ENCODE measurements at places on chromosomes 6 and 20. TPM values are rescaled to one million over a fixed set of nuclear protein-coding genes. Genes with fewer than 3 reads are reported as not detected.

RBL1 gene
- 13.2 TPM for polyA plus RNA-seq

MYH7B gene
- polyA plus RNA-seq: 0.03 TPM

ACOT13 gene
- 23.7 TPM for polyA plus RNA-seq

ANKEF1 gene
- polyA plus RNA-seq: 2.0 TPM

EYS gene
- 0.01 TPM for polyA plus RNA-seq

GTSF1L gene
- not detected for polyA plus RNA-seq

- H3K4me1 ChIP-seq: no peaks in the 10 kb centered on the region
- DNase-seq: no peak
- no peak overlapping the region for H3K4me3 ChIP-seq
- H3K27ac ChIP-seq: no peak overlapping the region
Measured at GRCh38 chr20:7272512-7272911, 505.0 kb downstream of the BMP2 start.

GRCh38 chr6:157520117-157520406 is 139.1 kb downstream of the ZDHHC14 start:
- no peak overlapping the region for H3K27ac ChIP-seq
- H3K36me3 ChIP-seq: no peaks in the 10 kb centered on the region
- no peaks in the 10 kb centered on the region for H3K4me1 ChIP-seq

DNA sequence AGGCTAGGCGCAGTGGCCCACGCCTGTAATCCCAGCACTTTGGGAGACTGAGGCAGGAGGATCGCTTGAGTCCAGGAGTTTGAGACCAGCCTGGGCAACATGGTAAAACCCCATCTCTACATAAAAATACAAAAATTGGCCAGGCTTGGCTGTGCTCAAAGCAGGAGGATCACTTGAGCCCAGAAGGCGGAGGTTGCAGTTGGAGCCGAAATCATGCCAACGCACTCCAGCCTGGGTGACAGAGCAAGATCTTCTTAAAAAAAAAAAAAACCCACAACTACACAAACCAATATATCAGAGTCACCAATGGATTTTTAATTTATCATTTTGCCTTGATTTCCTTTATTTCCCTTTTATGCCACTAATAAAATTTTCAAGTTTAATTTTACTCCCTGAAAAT is 9.3 kb downstream of the MAP3K5 start:
- H3K27ac ChIP-seq: peak overlapping the region; percentile 24
- no peaks in the 10 kb centered on the region for H3K27me3 ChIP-seq
- H3K4me3 ChIP-seq: no peak overlapping the region
- no peak for DNase-seq
- peaks cover 23% of the 10 kb centered on the region for H3K4me1 ChIP-seq

GRCh38 chr6:20879526-20879925 is 345.3 kb downstream of the CDKAL1 start:
- no peak overlapping the region for H3K27ac ChIP-seq
- H3K36me3 ChIP-seq: no peaks in the 10 kb centered on the region
- H3K4me1 ChIP-seq: peaks cover 9% of the 10 kb centered on the region
- no peak overlapping the region for H3K4me3 ChIP-seq
- H3K27me3 ChIP-seq: no peaks in the 10 kb centered on the region
- no peak for DNase-seq

DNA sequence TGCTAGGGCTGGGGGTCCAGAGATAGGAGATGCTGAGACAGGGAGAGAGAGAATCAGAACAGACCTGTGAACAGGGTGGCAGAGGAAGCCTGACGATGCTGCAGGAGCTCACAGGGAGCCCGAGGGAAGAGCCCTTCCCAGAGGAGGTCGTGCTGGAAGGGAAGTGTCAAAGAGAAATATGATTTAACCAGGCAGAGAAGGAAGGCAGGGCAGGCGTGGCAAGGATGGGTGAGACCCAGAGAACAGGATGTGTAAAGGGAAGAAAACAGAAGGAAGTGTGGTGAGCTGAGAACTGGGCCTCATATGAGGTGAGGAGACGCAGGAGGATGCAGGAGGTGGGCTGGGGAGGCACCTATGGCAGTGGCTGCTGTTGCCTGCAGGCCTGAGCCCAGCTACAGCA is 105.6 kb downstream of the ZDHHC14 start:
- H3K27ac ChIP-seq: no peak overlapping the region
- no peaks in the 10 kb centered on the region for H3K36me3 ChIP-seq
- no peak for DNase-seq
- no peak overlapping the region for H3K4me3 ChIP-seq
- H3K4me1 ChIP-seq: no peaks in the 10 kb centered on the region

Data from fibroblast of lung (primary cell).